ENCODE measurements at places on chromosomes 7 and 10. TPM values are rescaled to one million over a fixed set of nuclear protein-coding genes. Genes with fewer than 3 reads are reported as not detected.

ATP5MK gene
- 283 TPM for total RNA-seq

HGF gene
- 0.82 TPM for total RNA-seq

LIPM gene
- total RNA-seq: 0.31 TPM

LRMDA gene
- total RNA-seq: 19.4 TPM

PRF1 gene
- not detected for total RNA-seq

TET1 gene
- 20.3 TPM for total RNA-seq

CFAP70 gene
- total RNA-seq: 1.7 TPM

ANKMY2 gene
- total RNA-seq: 20.5 TPM

NDUFB8 gene
- 171 TPM for total RNA-seq

ATG9B gene
- 0.85 TPM for total RNA-seq

GRCh38 chr10:113616244-113617074 is 47.4 kb downstream of the NRAP start:
- peak; percentile 11 for DNase-seq

- no peak for DNase-seq
Observed at GRCh38 chr7:99030951-99031350, 113.0 kb downstream of the SMURF1 start.

DNA sequence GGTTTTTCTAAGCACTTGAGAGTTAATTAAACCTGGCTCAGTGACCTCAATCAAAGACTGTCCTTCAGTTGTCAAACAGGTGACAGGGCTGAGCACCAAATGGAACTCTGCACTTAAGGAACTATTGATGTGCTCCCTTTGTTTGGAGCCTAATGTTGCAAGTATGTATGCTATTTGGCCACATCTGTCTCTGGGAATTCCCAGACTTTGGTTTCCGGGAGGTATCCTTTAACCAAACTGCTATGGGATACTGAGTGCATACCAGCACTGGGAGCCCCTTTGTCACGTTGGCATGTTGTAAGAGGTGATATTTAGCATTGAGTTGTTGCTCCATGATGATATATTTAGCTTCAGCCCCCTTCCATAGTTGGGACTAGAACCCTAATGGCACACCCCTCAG is 25.2 kb downstream of the ASZ1 start:
- no peak for DNase-seq

GRCh38 chr7:91338226-91339020 is 74.2 kb downstream of the FZD1 start:
- DNase-seq: no peak

DNA sequence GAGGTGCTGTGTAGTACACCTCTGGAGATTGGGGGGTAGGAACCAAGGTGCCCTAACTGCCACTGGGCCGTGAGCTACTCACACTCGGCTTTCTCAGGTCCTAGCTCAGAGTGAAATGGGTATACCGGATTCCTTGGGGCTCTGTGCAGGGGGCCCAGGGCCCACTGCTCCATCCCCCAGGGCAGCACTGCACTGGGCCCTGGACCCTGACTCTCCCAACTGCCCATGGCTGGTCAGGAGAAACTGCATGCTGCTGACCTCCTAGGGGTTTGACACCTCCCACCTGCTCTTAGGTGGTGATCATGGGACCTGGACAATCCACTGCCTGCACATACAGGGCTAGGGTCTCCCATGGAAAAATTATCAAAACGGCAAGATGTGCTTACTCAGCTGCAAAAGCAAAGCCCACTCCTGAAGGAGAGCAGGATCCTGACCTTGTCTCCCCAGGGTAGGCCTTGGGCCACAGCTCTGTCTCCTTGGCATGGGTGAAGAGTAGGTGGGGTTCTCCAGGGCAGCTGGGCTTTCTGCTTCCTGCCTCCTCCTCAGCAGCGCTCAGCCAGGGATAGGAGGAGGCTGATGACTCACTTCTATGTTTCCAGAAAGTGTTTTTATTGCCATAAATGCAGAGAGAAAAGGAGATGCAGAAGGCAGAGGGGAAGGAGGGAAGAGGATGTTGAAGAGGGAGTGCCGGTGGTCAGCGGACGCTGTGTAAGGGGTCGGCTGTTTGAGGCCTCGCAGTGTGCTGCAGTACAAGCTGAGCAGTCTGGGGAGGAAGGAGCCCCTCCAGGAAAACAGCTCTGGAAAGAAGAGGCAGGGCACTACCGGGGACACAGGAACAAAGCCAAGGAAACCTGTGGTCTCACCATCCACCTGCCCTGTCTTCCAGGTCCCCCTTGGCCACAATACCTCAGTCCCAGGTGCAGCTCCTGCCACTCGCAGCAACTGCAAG is 107.8 kb downstream of the ARHGAP22 start:
- DNase-seq: no peak

DNA sequence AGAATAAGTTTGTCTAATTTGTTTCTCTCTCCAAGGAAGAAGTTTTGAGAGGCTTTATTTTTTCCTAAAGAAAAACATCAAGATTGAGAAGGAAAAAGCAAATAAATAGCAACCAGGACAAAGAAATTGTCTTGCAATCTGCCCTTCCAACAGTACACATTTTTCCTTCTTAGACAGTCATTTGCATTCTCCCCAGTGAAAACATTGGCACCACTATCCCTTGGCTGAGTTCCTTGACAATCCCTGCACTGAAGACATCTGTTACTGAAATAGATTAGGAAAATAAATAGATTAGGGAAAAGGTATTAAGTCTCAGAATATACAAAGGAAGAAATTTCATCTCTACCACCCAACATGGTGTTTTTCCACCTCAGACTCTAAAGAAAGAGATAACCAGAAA is 12.2 kb upstream of the TMEM243 start:
- DNase-seq: no peak

DNA sequence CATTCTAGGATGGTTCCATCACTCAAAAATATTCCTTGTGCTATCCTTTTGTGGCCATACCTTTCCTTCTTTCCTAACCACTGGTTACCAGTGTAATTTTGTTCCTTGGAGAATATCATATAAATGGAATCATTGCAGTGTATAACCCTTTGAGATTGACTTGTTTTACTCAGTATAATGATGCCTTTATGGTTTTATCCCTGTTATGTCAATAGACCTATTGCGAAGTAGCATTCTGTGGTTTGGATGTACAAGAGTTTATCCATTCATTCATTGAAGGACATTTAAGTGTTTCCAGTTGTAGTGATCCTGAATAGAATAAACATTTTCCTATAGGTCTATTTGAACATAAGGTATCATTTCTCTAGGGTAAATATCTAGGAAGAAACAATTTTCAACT is 54.2 kb downstream of the RBM33 start:
- no peak for DNase-seq

- no peak for DNase-seq
Observed at GRCh38 chr7:92987095-92987494, 130.7 kb downstream of the SAMD9 start.

DNA sequence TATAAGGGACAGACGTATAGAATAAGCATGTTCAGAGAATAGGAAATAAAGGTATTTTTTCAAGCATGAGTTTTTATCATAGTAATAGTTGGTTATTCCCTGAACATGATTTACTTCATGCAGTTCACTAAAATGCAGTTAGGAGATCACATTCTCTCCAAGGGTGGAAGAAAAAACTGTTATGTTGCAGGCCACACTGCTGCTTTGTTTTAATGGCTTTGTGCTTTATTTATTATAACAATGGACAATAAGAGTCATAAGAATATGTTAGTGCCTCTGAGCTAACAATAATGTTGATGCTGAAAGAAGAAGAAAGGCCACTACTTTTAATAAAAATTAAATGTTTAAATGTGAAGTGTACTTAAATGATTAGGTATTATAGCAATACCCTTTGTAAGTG is 78.5 kb upstream of the GATAD1 start:
- no peak for DNase-seq

- no peak for DNase-seq
Observed at GRCh38 chr7:29839302-29839701, 33.0 kb downstream of the WIPF3 start.

DNA sequence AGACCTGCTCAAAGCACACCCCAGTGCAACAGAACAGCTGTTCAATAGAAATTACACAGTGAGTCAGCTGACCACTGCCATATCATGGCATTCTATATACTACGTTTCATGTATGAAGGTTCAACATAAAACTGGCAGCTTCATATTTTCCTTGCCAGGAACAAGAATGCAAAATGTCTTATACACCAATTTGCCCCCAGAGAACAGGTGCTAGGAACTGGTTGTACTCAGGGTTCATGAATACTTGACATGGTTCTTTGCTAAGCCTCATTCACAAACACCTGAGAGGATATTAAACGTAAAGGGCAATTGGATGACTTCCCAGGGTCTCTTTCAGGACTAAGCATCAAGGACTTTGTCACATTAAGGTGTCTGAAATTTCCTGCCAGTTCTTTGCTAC is 6.9 kb downstream of the MYOF start:
- DNase-seq: no peak

DNA sequence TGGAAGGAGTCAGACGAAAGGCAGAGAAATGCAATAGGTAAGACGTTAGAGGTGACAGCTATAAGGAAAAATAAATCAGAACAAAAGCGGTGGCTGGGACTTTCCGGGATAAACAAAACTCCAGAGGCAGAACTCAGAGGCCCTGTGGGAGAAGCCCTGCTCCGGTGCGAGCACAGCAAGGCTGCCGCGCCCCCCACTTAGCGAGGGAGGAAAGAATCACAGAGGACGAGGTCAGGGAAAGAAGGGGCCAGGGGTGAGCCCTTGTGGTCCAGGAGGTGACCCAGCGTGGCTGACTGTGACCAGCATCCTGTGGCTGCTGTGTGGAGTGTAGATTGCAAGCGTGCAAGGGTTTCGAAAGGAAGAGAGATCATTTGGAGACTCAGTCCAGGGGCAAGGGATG is 591.8 kb upstream of the ADARB2 start:
- DNase-seq: no peak

DNA sequence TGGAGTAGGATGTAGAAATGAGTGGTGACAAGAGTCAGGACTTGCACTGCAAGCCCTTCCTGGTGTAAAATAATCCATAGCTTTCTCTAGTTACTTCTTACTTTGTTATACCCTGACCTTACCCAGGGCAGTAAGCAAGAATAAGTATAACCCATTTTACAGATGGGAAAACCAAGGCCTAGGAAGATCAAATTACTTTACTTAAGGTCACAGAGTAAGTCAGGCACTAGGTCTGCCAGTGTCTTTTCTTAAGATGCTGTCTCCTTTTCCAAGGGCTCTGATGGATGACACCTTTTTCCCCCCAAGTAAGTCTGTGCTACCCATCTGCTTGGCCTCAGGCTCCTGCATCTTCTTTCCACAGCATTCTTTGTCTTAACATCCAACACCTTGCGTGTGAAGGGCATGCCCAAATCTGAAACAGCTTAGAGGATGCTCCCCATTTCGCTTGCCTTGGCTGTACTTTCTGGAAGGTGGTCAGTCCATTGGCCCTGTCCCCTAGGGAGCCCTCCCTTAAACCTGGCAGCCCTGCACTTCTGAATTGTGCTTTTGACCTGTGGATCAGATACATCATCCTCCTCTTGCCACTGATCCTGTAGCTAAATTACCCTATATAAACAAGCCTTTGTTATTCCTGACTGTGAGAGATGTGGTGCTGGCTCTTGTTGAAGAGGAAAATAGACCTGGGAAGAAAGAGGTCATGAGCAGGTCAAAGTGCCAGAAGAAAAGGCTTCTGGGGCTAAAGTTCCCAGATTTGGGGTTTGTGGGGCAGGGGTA is 168.6 kb downstream of the LRMDA start:
- no peak for DNase-seq

- DNase-seq: no peak
Observed at GRCh38 chr10:7576340-7576739, 90.4 kb downstream of the ITIH5 start.

DNA sequence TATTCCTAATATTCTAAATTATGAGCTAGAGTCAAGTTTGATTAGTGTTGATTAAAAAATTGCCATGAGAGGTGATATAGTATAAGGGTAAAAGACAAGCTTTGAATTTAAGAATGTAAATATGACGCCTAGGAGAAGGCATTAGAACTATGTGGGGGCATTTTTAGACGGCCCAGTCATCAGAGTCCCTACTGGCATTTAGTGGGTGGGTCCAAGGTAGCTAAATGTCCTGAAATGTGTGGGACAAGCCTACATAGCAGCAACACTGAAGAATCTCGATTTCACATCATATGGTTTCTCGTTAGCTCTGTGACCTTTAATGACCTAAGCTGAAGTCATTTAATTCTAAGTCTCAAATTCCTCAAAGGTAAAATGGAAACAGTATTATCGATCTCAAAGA is 133.5 kb downstream of the SGMS1 start:
- DNase-seq: no peak

DNA sequence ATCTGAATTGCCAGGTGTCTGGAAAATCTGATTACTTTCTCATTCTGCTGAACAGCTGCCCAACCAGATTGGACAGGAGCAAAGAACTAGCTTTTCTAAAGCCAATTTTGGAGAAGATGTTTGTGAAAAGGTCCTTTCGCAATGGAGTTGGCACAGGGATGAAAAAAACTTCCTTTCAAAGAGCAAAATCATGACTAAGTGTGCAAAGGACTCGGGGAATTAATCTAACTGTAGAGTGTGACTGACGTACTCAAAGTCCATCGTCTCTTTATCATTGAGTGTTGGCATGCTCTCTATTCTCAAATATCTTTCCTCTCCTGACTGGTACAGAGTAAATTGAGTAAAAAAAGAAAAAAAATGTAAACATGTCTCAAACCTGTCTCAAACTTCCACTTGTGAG is 3.3 kb downstream of the NPS start:
- no peak for DNase-seq

GRCh38 chr7:159102681-159103381 is 41.8 kb downstream of the VIPR2 start:
- DNase-seq: no peak

DNA sequence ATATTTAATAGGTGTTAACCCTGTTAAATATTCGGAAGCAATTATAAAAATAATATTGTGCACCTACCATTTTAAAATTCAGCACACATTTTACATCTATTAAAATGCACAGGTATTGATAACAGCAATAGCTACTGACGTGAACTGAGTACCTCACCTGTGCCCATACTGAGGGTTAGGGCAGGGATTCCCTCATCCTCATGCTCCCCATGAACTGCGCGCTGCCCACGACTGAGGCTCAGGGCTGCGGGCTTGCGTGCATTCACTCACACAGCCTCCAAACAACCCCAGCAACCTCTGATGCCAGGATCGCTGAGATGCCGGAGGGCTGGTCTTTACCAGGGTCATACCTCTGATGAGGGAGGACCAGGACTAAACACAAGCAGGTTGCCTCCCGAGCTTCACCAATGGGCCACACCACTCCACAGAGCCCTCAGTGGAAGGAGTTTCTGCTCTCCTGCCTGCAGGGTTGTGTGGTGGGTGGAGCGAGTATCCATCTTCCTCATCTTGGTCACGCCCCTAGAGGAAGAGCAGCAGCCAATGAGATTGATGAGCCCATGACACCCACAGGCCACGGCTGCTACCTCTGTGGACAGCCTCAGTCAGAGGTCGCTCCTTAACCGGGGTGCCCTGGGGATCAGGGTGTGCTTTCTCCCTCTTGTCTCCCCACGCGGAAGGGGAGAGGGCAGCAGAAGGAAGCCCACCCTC is 478.3 kb downstream of the TNS3 start:
- DNase-seq: no peak

Measured in endothelial cell (in vitro differentiated cells).